Stimulated activated CD4-positive, alpha-beta T cell treated with anti-CD3 and anti-CD28 coated beads, Interleukin-1b, Interleukin-23, amount 100 ng/mL, for 1 hour (primary cell): ENCODE measurements at places on chromosomes 4 and X.

DNA sequence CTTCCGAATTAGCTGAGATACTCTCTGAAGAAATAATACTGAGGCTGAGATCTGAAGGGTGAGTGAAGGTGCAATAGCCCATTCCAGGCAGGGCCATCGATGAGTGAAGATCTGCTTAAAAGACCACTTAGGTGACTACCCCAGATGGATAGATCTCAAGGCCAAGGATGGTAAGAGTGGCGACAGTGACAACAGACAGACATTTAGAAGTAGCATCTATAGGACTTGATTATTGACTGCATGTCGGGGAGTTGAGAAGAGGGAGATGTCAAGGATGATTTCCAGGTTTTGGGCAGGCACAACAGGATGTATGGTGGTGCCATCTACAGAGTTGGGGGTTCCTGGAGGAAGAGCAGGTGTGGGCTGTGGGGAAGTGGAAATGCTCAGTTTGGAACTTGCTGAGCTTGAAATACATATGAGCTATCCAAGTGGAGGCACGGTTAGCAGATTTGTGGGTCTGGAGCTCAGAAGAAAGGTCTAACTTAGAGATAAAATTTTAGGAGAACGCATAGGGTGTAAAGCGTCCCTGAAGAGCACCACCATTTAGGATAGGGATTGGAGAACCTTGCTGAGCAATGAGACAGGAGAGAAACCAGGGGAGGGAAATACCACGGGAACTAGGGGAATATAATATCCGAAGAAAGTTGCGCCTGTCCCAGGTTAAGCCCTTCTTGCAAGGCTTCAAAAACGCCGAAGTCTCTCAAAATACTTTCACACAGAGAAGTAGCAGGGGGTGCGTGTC is 688 bp downstream of the UFSP2 start:
- no peak for DNase-seq

GRCh38 chr4:18582841-18583240 is 561.3 kb upstream of the LCORL start:
- no peak for DNase-seq

DNA sequence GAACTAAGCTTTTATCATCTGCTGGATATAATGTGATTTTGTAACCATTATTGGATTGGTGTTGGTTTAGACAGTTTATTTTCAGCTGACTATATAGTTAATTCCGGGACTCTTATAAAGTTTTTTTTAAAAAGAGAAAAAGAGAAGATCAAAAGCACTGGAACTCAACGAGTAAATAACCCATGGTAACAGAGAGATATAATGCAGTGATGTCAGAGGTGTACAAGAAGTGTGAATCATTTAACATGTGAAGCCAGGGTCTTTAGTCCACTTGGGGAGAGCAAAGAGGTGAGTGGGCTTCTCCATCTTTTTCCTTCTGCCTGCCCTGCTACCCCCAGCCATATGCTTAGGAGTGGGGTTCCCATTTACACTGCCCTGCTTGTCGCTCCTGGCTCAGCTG is 3.2 kb downstream of the TMEM165 start:
- no peak for DNase-seq

DNA sequence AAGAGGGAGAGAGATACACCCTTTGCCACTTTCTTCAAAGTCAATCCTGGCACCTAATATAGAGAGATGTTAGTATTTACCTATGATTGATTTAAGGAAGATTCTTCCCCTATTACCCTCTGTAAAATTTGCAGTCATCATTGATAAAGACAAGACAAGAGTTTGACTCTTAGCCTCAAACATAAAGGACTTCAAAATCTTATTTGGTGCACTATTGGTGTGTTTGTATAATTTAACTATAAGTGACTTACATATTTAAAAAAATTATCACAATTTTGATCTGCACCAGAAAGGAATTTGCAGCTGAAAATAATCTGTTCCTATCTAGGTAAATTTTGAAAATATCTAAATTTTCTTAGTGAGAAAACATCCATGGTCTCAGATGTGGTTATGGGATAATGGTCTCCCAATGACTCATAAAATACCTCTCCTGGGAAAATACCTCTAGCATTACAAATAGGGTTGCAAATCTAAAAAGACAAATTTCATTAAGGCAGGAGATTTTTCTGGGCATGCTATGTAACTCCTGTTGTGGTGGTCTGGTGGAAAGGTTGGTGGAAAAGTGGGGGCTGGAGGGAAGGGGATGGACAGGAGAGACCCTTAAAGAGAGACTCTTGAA is 173.6 kb upstream of the MED14 start:
- DNase-seq = no peak

GRCh38 chr4:24108567-24108966 is 218.7 kb upstream of the PPARGC1A start:
- DNase-seq = no peak

- no peak for DNase-seq
Observed at GRCh38 chrX:28586981-28587551, at the start of gene IL1RAPL1. Gene IL1RAPL1, plus strand, starts transcription at chrX:28587446.

- DNase-seq = no peak
Observed at GRCh38 chr4:139153411-139154133, 23.4 kb downstream of the ELF2 start.

GRCh38 chrX:99091459-99091858 is 1318.6 kb downstream of the PCDH19 start:
- no peak for DNase-seq

GRCh38 chrX:130393451-130394074 is 8.1 kb upstream of the GPR119 start:
- no peak for DNase-seq

DNA sequence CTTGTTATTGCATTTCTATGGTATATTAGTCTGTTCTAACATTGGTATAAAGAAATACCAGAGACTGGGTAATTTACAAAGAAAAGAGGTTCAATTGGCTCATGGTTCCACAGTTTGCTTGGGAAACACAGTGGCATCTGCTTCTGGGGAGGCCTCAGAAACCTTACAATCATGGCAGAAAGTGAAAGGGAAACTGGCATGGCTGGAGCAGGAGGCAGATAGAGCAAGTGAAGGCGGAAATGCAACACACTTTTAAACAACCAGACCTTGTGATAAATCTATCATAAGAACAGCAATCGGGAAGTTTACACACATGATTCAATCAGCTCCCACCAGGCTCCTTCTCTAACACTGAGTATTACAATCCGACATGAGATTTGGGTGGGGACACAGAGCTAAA is 346.6 kb upstream of the GNPDA2 start:
- DNase-seq = no peak

DNA sequence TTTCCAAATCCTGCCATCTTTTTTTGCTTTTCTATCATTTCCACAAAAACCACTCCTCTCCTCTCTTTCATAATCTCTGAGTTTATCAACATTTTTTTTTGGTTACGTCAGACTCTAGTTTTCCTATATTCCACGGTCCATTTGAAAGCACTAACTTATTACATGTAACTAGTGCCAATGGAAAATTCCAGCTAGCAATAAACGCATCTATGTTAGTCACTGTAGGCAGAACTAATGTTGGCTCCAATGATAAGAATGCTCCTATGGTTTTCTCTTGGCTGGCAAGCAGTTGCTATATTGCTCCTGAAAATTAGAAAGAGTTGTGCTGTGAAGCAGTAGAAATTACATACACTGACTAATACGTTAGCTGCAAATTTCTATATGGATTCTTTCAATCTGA is 634.6 kb upstream of the FTHL17 start:
- no peak for DNase-seq

DNA sequence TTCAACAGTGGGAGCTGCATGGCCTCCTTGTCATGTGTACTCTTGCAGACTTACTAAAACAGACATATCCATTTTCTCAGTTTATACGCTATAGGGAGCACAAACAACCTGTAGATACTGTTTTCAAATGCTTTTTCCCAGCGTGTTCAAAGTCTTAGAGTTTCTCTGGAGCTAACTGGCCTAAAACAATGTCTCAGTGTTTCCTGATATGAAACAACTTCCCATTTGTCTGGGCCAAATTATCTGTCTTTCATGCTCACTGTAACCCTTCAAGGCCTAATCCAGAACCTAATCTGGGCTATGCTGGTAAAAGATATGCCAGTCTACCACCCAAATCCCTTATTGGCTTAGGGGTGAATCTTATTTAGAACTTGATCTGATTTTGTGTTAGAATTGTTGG is 38.8 kb downstream of the RAB40A start:
- no peak for DNase-seq

DNA sequence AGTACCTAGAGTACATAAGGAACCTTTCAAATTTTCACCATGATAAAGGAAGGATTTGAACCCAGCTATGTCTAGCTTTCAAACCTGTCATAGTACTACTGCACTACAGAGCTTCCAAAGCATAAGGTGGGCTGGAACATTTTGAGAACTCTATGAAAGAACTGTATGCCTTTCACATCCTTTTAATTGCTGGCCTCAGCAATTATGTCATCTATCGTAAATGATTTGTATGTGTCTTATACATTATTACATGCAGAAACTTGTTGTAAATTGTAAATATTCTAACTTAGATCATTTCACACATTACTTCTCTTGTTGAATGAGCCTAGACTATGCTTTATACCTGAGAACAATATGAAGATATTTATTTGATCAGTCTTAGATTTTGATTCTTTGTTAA is 220.7 kb downstream of the HEPH start:
- DNase-seq = no peak

DNA sequence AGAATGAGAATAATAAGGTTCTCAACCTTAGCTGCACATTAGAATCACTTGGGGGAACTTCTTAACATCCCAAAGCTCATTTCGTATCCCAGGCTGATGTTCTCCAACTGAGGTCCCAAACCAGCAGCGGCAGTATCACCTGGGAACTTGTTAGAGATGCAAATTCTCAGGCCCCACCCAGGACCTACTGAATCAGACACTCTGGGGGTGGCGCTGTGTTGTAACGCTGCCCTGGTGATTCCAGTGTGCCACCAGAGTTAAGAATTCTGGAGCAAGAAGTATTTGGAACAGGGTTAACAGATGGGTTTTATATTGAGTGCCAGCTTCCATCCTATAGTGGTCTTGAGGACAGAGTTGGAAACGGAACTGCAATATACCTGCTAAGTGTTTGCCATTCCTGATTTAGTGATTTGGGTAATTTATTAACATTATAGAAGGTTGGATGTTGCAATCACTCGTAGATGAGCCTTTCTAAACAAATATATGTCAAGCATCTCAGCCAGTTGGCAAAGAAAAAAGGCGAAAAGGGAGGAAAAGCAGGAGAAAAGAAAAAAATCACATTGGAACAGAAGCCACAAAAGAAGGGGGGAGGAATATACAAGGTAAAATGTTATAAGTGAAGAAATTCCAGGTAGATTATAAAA is 141.0 kb downstream of the ARX start:
- no peak for DNase-seq

DNA sequence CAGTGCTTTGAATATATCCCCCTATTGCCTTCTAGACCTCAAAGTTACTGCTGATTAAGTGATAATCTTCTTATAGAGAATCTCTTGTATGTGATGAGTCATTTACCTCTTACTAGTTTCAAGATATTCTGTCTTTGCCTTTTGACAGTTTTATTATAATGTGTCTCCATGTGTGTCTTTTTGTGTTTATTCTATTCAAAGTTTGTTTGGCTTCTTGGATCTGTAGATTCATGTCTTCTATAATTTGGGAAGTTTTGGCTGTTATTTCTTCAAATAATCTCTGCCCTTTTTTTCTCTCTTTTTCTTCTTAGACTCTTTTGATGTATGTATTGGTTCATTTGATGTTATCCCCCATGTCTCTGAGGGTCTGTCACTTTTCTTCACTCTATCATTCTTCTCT is 915.7 kb upstream of the GRIA3 start:
- DNase-seq = no peak

DNA sequence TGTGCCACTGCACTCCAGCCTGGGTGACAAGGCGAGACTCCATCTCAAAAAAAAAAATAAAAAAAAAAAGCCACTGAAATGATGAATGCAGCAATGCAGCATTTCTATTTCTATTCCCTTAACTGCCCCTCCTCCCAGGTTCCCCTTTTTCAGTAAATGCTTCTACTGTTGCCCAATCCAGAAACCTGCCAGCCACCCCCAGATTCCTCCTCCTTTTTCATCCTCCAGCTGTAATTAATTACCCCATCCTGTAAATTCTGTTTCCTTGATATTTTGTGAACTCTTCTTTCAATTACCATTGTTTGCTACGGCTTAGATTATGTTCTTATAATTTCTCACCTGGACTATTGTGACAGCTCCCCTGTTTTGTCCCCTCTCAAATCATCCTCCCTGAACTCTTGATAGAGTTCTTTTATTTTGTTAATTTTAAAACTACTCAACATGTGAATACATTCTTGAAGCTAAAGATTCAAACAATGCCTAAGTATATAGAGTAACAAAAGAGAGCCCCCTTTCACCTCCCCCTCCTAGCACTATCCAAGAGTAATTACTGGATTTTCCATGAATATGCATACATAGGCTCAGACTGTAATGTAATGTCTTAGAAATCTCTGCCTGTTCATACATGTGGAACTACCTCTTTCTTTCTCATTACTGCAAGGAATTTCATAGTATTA is 140.6 kb upstream of the GPC4 start:
- DNase-seq = no peak

DNA sequence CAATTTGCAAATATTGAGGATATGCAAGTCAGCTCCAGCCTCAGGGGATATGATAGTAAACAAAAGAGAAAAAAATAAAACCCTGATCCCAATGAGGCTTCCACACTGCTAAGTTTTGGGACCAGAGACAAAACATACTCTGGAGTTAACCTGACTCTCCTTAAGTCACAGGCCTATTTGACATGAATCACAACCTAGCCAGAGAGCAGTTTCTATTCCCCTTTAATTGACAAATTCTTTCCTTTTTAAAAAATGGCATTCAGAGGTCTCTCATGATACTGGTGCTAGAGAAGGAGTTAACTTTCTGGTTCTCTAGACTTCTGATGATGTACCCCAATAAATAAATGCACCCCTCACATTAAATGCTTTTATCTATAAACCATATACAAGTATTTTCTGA is 8.8 kb downstream of the ACSL1 start:
- no peak for DNase-seq

- no peak for DNase-seq
Observed at GRCh38 chr4:17662694-17663093, 48.3 kb downstream of the MED28 start.

DNA sequence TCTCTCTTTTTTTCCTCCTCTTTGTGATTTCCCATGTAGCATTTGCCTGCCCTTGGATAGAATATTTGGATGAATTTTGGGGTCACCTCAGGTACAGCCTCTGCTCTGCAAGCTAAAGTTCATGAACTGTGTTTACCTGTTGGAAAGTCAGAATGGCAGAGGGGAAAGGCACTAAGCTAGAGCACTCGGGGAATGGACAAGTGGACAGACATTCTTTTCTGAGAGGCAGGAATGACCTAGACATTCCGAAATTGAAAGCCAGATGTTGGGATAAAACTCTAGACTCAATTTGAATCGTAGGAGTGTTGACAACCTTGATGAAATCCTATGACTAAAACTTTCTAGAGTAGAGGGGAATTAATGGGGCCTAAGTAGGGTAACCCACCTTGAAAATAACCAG is 56.1 kb downstream of the LUZP4 start:
- no peak for DNase-seq
